ENCODE measurements at places on chromosomes 3 and 15.

DNA sequence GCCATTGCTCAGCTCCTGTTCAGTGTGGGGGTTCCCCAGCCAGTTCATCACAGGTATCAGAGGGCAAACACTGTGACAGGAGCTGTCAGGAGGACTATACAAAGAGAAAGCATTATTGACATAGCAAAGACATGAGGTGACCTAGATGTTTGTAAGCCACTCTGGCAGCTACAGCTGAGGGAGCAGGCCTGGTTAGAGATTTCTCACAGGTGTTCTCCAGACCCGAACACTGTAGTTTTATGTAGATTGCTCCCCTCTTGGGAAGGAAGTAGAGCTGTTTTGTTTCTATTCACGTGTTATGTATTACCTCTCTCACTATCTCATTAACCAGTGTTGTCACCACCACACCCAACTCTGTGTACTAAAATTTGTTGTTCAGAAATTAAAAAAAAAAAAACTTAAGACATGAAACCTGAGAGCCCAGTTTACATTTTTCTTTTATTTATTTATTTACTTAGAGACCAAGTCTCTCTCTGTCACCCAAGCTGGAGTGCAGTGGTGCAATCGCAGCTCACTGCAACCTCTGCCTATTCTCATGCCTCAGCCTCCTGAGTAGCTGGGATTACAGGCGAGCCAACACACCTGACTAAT lies 123.7 kb downstream of the RBPMS2 start:
- no peak for DNase-seq

DNA sequence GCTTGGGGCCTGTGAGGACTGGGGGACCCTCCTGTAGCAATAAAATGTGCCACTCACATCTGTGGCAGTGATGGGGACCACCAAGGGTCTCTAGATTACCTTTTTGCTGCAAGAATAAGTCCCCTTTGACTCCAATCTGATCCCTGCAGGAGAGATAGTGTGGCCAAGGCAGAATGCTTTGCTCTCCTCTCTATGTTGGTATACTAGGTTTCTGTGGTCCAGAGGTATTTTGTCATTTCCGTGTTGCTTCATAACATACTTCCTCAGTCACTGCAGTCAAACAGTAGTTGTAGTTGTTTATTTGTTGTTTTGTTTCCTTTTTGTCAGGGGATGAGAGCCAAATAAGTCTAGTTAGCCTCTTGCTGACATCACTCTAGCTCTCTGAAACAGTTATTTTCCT lies 13.1 kb upstream of the NAALADL2 start:
- no peak for DNase-seq

DNA sequence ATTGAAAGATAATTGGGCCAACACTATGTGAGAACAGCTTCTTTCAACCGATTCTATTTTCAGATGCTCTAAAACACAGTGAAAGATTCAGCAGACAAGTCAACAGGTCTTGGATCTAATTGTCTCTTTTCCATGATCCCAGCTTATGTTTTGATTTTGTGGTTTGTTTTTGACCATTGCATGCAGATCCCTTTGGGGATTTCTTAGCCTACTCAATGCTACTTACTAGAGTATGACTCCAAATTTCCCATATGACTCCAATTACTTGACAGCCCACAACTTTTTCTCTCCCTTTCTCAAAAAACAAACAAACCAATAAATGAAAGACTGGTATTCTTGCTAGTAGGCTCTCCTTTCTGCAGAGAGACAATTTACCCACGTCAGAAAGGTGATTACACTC lies 67.1 kb downstream of the KCNH8 start:
- no peak for DNase-seq

DNA sequence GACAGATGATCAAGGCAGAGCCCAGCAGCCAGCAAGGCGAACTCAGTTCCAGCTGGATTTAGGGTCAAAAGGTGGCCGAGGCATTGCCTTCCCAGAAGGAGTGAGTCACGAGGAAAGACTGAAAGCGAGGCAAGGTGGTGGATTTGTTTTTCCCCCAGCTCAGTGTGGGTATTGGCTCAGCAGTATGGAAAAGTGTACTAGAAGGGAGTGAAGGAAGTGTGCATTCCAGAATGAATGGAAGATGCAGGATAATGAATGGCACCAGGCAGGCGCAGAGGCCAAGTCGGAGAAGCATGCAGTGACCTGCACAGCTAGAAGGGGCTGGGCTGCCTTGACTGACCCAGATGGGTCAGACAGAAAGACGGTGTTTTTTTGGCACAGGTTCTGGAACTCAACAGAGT lies 46.3 kb downstream of the FOXP1 start:
- no peak for DNase-seq

- DNase-seq = no peak
Measured at GRCh38 chr15:37094915-37095711, 5.2 kb downstream of the MEIS2 start.

- DNase-seq = no peak
Measured at GRCh38 chr15:72229076-72229946, 1.7 kb downstream of the PKM start.

DNA sequence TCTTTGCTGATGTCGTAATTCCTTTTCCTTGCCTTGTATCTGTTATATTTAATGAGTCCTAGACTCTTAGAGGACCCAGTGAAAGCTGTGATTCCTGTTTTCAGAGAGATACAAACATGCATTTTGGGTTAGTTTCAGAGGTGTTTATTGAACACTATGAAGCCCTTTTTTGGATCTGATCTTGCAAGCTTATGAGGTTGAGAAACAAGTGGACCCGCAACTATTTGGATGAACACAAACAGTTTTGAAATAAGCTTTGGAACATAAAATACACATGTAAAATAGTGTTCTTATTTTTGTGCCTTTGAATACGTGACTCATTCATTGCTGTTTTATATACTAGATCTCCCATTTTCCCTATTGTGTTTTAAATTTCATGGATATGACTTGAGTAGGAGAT lies 33.5 kb downstream of the SNRK start:
- DNase-seq = no peak

GRCh38 chr3:178385280-178385952 lies 150.8 kb upstream of the KCNMB2 start:
- no peak for DNase-seq

GRCh38 chr3:110687138-110687537 lies 384.5 kb upstream of the NECTIN3 start:
- DNase-seq = no peak

DNA sequence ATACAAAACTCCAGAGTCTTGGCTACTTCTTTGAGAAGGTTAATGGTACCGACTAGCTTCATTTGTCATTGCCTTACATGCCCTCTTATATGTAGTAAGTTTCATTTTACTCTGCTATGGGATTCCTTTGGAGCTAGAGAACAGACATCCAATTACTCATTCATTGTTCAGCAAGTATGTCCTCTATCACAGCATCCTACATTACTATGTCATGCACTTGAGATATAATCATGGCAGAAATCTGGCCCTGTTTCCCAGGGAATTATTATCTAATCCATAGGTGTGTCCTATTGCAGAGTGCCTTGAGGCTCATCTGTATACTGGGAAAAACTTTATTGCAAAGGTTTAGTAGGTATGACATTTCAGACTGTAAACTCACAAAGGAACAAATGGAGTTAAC lies 333.1 kb upstream of the NECTIN3 start:
- no peak for DNase-seq

DNA sequence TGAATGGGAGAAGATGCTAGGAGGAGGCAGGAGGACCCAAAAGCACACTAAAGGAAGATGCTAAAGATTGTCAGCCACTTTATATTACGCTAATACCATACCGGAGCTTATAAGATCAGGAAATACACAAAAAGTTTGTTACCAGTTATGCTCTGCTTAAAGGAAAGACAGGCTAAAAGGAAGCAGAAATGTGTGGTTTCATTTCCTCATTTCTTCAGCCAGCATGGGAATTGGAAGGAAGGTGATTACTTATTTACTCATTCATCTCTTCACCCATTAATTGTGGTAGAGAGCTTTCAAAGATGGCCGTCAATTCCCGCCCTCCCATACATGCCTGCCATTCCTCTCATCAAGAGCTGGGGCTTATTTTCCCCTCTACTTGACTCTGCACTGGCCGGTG lies 26.7 kb upstream of the TMEM158 start:
- no peak for DNase-seq

DNA sequence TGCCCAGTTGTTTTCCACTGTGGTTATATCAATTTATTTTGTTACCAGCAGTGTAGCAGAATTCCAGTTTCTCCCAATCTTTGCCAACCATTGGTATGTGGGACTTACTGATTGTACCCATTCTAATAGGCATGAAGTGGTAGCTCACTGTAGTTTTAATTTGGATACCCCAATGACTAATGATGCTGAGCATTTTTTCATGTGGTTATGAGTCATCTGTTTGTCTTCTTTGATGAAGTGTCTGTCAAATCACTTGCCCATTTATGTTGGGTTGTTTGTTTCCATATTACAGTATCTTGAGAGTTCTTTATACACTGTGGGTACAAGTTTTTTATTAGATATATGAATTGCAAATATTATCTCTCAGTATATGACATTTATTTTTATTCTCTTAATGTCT lies 644.3 kb downstream of the NR2F2 start:
- no peak for DNase-seq

DNA sequence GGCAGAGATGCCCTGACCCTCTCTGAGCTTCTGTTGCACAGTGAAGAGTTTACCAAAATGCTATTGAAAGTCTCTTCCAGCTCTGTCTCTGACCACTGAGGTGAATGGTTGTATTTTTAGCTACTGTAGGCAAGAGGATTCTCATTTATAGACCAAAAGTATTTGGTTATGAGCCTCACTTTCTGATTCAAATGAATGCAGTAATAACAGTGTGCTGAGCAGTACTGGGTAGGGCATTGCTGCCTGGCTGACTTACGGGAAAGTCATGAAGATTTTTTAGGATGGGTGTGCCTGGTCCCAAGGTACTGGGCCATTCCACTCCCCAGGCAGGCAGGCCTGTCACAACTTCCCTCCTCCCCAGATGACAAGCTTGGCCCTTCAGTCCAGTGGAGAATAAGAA lies 15.5 kb downstream of the PLA1A start:
- DNase-seq = no peak

GRCh38 chr3:114639171-114639570 lies 345.3 kb downstream of the TIGIT start:
- DNase-seq = no peak

DNA sequence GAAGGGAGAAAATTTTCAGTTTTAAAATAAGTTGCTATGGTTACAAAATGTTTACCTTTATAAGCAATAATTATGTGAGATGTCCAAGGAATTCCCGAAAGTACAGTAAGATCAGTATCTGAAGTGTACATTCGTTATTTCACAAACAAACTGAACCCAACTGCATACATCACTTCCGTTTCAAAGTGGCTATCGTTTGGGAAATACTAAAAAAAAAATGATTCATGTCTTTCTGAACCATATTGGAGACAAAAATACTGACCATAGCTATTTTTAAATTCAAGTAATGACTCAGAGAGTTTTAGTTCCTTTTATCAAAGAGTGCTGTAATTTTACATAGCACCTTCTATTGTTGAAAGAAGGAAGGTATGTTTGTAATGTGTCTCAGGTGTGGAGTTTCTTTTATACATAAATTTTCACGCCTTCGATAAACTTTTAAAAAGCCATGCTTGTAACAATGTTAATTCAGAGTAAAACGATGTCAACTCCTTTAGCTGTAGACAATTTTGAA lies 8.0 kb upstream of the ANKRD28 start:
- DNase-seq = no peak

- DNase-seq = no peak
Measured at GRCh38 chr3:77190374-77190773, 150.5 kb downstream of the ROBO2 start.

DNA sequence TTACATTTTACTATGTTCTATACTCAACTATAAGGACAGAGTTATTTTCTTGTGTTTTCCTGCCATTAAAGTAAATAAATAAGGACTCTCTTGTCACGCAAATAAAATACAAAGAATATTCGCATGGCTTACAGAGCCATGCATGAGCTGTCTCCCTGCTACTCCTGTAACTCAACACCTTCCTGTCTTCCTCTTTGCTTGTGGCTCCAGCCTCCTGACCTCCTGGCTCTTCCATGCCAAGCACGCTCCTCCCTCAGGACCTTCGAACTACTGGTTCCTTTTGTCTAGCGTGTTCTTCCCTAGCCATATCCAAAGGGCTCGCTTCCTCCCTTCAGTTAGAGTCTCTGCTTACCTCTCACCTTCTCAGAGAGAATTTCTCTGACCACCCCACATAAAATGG lies 124.3 kb upstream of the TMC3 start:
- DNase-seq = no peak

GRCh38 chr15:27196691-27197090 lies 225.7 kb downstream of the GABRG3 start:
- DNase-seq = no peak

DNA sequence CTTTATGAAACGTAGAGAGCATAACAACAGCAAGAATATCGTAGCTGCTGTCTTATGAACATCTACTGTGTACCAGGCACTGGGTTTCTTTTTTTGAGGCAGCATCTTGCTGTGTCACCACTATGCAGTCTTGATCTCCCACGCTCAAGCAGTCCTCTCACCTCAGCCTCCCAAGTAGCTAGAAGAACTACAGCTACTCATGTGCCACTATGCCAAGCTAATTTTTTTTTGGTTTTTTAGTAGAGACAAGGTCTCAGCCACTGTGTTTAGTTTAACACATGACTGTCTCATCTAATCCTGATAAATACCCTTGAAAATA lies 129.9 kb downstream of the VGLL4 start:
- DNase-seq = no peak

DNA sequence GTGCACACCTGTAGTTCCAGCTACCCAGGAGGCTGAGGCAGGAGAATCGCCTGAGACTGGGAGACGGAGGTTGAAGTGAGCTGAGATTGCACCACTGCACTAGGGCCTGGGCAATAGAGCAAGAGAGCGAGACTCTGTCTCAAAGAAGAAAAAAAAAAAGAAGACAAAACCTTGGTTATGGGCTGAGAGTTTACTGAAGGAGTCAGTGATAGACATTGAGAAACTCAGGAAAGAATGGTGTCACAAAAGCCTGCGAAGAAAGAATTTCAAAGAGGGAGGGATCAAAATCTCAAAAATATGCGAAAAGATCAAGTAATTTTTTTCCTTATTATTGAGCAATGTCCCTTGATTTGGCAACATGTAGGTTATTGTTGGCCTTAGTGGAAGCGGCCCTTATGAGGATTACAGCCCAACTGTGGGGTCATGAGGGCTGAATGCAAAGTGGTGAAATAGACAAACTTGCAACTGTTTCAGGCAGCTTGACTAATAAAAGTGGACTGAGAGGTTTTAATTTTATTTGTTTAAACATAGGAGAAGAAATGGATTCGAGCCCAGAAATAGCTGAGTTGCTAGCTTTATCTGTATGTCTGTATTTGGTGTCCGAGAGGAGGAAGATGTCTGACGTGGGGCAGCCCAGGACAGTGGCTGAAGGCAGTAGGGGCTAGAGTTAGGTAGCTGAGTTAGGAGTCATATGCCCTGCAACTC lies 18.8 kb upstream of the CELF6 start:
- DNase-seq = no peak

GRCh38 chr15:49815950-49816349 lies 195.1 kb downstream of the DTWD1 start:
- no peak for DNase-seq

GRCh38 chr3:18680758-18681157 lies 255.6 kb upstream of the SATB1 start:
- no peak for DNase-seq

- no peak for DNase-seq
Measured at GRCh38 chr15:79364571-79365240, 53.8 kb downstream of the TMED3 start.

- no peak for DNase-seq
Measured at GRCh38 chr3:152159328-152159727, 109.4 kb upstream of the MBNL1 start.
